ENCODE measurements at places on chromosomes 3 and 15.

- no peak for DNase-seq
These were observed 30.4 kb downstream of the PSTPIP1 start for GRCh38 chr15:77025083-77025901.

GRCh38 chr3:134148534-134148933, 102.1 kb downstream of the RYK start:
- no peak for DNase-seq

- DNase-seq: no peak
These were observed 494.9 kb upstream of the CCDC54 start for GRCh38 chr3:106882297-106882696.

DNA sequence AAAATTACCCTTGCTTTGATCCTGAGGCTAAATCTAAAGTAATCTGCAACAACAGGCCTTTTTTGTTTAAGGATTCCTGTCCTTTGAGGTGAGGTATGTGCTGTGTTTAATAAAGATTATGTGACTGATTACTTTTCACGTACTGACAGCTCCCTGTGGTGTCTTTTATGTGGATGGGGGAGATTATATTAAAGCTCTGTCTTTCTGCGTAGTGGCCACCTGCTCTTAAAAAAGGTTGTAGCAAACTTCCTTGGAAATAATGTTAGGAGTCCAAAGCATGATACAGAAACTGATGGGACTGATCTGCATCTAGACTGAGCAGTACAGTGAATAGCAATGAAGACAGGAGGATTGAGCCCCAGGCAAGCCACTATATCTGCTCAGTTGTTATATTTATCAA, 453.0 kb upstream of the GOLIM4 start:
- DNase-seq: no peak

DNA sequence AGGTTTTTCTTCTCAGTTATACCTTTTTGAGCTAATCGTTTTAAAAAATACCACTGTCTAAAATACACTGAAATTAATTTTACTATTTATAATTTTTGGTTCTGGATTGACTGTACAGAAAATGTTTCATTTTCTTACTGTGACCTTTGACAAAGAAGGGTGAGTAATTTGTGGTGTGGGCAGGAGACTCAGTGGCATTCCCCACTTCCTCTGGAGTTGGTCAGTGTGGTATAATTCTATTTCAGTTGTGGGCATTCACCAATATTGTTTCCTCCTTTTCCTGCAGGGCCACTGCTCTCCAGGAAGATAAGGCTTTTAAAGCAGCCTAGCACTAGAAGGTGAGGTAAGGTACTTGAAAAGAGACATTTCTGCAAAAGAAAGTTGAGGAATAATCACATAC, 6.5 kb downstream of the DAG1 start:
- no peak for DNase-seq

DNA sequence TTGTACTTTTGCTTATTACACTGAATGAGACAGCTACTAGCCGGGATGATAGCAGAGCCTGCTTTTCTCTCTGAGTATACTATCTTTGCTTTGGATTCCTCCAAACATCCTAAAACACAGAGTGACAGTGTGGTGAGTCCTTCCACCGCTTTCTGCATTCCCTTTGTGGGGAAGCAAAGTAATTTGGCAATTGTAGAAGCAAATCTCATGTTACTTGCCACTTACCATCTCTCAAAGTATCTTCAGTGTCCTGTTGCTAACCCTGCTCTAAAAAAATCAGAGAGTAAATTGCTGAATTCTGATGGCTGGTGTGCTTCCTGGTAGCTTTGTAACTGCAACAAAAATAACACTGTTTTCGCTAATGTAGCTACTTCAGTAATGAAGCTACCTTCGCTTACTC, 92.4 kb upstream of the LRRFIP2 start:
- DNase-seq: no peak

GRCh38 chr3:104566054-104566453, 800.7 kb upstream of the ALCAM start:
- DNase-seq: no peak

All from T1000 (cell line).